Foreskin keratinocyte (primary cell): ENCODE measurements at places on chromosomes 1 and 21.

- no peak for DNase-seq
These were observed 136.4 kb downstream of the AKT3 start for GRCh38 chr1:243713470-243714186.

DNA sequence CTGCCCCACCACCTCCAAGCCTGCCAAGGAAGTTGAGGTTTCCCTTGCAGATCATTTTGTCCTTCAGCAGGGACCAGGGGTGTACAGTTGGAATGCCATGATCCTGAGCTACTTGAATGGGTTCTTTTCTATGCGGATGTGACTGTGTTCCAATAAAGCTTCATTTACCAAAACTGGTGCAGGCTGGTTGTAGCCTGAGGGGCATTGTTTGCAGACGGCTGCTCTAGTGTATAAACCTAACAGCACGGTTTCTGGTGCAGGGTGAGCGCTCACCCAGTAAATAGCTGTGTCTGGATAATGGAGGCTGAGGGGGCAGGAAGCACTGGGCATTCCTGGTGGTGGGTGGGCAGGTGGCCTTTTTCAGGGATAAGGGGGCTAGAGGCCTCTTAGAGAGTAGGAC, 72.7 kb upstream of the ACTL8 start:
- peak; percentile 24 for DNase-seq

GRCh38 chr1:17258758-17259130, 9.8 kb downstream of the PADI3 start:
- DNase-seq = no peak

DNA sequence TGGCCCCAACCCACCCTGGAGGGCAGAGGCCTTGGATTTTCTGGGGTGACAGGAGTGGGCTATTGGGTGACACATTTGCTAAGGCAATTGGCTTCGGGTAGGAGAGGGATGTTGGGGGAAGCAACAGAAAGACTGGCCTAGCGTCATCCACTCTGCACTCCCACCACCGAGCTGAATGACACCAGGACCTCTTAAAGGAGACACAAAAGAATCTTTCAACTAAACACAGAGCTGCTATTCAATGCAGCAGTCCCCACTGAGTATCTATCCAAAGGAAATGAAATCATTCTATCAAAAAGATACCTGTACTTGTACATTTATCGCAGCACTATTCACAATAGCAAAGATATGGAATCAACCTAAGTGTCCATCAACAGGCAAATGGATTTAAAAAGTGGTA, 6.2 kb downstream of the TFF2 start:
- DNase-seq = no peak

DNA sequence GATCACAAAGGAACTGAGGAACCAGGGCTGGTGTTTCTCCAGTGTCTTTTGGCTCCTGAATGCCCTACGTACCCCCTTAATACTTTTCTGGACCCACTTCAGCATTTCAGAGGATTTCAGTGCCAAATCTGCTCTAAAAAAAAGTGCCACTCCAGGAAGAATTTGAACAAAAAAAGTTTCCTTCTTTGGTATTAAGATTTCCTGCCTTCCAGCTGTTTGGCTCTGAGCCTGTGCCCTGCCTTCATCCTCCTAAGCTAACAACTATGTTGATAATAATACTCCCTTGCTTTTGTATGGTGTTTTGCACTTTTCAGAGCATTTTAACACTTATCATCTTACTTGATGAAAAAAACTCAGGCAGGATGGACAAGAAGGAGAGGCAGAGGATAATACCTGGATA, 11.0 kb upstream of the RIMS3 start:
- no peak for DNase-seq

- DNase-seq = no peak
These were observed 54.6 kb downstream of the STXBP3 start for GRCh38 chr1:108801101-108801500.

GRCh38 chr1:78437941-78438340, 52.8 kb upstream of the PTGFR start:
- DNase-seq = peak; percentile 14

GRCh38 chr1:36034692-36035091, 49.2 kb upstream of the TEKT2 start:
- DNase-seq = peak; percentile 96

GRCh38 chr1:29648026-29648425, 411.7 kb downstream of the PTPRU start:
- no peak for DNase-seq

- DNase-seq = no peak
These were observed 189.4 kb upstream of the PALMD start for GRCh38 chr1:99456536-99456935.

- no peak for DNase-seq
These were observed 7.9 kb downstream of the LHX4 start for GRCh38 chr1:180237869-180238476.

- peak; percentile 78 for DNase-seq
These were observed 52.9 kb downstream of the MATN1 start for GRCh38 chr1:30670240-30671060.

GRCh38 chr21:27582948-27583430, 616.1 kb upstream of the ADAMTS5 start:
- DNase-seq = no peak

DNA sequence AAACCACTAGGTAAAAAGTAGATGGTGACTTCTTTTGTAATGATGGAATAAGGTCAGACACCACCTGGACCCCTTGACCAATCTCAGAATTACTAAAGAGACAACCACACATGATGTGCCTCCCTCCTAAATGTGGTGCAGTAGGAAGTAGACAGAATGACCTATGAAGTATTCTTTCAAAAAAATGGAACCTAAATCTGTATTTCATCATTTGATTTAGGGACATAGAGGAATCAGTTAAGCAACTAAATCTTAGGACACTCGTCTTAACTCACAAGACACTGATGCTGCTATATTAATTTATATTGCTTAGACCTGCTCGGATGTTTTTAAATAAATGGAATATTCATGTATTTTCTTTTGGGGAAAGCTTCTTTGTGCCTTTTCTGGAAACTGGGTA, 80.9 kb upstream of the IRF2BP2 start:
- DNase-seq = no peak

- no peak for DNase-seq
These were observed 290.5 kb upstream of the DPYD start for GRCh38 chr1:98211271-98211845.

- peak; percentile 70 for DNase-seq
These were observed 118.9 kb downstream of the PGBD5 start for GRCh38 chr1:230307213-230307612.

- DNase-seq = no peak
These were observed 22.4 kb upstream of the ZBTB18 start for GRCh38 chr1:244028701-244029100.

DNA sequence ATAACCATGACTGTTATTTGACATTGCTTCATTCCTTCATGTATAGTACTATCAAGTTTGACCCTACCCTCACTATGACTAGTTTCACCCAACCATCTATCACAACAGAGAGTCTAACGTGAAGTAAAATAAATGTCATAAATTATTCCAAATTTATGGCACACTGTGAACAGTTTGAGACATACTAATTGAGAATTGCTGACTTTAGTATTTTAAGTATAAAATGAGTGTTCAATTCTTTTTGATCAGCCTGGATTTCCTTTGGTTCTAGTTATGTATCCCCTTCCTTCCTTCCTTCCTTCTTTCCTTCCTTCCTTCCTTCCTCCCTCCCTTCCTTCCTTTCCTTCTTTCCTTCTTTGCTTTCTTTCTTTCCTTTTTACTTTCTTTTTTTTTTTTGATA, 14.5 kb downstream of the CR1 start:
- DNase-seq = no peak

DNA sequence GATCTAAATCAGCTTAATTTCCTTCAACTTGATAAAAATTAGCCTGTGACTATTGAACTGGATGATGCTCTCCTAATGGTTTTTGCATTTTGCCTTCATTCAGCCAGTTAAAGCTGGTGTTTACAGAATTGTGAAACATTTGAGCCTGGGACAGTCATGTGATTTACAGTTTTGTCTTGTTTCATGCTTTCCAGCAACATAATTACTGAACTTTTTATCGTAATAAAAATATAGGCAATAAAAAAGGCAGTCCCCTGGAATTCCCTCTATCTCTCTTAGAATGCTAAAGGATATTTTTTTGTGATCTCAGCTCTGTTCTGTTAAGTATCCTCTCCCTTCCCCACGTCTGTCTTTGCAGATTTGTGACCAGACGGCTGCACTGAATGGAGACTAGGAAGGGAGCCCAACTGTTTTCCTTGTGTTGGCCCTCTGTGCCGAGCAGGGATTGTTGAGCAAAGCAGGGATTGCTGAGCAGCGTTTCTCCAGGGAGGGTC, 70.3 kb upstream of the RGL1 start:
- no peak for DNase-seq

- DNase-seq = no peak
These were observed 293.8 kb downstream of the NCAM2 start for GRCh38 chr21:21291883-21292569.

DNA sequence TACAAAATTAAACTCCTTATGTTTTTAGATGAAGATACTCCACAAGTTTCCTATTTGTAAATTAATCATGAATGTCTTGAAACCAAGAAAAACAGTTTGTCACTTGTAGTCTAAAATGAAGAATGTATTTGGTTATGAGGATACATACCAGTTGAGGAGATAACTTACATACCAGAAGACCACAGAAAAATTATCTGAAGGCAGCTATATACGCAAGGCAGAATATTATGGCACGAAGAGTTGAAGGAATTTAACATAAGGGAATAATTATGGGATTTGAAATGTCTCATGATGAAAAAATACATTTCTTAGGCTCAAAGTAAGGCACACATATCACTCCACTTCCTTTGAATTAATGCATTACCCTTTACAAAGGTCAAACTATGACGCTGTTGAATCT, 73.3 kb downstream of the IFI44 start:
- DNase-seq = no peak

DNA sequence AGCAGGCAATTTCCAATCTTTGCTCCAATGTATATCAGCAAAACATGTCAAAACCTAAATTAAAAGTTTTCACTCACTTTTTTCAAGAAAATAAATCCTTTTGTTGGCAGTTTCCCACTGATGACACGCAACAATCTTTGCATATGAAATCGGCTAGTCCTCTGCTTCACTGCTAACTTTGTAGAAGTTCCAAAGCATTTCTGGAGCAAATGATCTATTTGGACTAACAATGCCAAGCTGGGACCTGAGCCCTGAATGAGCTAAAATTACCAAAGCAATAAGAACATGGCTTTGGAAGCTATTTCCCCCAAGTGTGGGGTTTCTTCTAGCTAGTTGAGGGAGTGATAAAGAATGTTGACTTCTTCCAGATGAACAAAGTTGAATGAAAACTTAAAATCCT, 5.1 kb downstream of the BEND5 start:
- DNase-seq = no peak

DNA sequence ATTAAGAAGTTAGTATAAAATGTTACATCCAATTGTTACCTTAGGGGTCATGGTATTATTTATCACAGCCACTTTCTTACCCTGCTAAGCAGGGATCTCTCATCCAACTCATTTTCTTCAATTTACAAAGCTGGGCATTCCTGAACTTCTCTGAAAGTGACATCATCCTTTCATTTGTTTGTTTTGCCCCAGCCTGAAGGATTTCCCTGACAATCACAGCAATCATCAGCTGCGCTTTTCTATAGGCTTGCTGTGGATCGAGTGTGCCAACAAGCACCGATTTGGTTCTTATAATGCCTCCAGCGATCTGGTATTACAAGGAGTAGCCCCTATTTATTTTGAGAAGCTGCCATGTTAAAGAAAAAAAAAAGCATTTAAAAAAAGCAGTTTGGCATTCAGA, 240.2 kb downstream of the USH2A start:
- DNase-seq = peak; percentile 43

DNA sequence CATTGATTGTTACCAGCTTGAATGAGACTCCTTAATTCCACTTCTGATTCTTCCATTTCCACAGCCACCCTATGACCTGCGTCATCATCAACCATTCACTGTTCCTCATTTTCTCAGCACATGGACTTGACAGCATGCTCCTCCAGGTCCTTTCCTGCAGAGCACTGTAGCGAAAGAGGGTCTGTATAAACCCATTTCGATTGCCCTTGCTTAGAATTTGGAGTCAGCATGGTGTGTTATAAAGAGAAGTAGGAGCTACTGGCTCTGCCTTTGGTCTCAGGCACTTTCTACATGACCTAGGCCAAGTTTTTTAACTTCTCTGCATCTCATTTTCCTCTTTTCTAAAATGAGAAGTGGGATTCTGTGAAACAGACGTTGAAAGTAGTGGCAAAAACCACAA, 133.8 kb downstream of the AK5 start:
- DNase-seq = no peak

DNA sequence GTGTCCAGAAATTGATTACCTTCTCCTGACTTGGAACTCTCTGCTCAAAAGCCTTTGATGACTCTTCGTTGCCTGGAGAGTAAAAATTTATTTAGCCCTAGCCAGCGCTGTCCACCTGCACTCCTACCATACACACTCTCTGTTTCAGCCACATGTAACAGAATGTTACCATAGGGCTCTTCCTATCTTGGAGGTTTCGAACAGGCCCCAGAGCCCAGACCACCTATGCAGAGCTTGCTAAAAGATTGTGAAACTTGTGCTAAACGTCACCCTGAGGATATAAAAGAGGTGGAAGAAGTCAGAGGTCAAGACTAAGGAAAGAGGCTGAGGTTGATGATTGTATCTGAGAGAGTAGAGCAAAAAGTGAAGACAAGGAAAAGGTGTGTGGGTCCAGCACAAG, 237.0 kb upstream of the HOOK1 start:
- no peak for DNase-seq

GRCh38 chr1:84192681-84193080, 48.6 kb downstream of the PRKACB start:
- no peak for DNase-seq

- DNase-seq = no peak
These were observed 137.6 kb upstream of the SGIP1 start for GRCh38 chr1:66396212-66396890.

DNA sequence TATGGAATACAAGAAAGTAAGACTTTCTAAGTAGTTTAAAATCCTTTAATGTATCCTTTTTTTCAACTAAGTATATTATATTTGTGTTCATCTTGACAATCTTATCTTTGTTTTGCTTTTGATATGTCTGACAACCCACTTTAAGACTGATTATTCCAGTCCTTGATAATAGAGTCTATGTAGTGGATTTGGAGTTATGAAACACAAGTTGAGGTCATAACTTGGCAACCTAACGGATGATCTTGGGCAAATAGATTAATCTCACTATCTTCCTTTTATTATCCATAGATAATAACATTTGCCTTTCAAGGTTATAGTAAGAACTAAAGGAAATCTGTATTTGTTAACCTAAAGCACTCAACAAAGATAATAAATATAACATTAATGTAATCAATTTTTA, 4.8 kb upstream of the GBP2 start:
- no peak for DNase-seq

- no peak for DNase-seq
These were observed 22.3 kb upstream of the HPCAL4 start for GRCh38 chr1:39713557-39713956.

- DNase-seq = peak; percentile 28
These were observed 81.4 kb downstream of the CYYR1 start for GRCh38 chr21:26491663-26492062.

- DNase-seq = no peak
These were observed 38.1 kb upstream of the SLAMF9 start for GRCh38 chr1:159992161-159992560.

GRCh38 chr21:42358261-42358660, 7.5 kb upstream of the TFF2 start:
- no peak for DNase-seq
